ENCODE measurements at places on chromosomes 5 and 9.

GRCh38 chr9:121268598-121268850 lies 562 bp downstream of the GSN start:
- no peak for DNase-seq

GRCh38 chr5:147957901-147958300 lies 51.6 kb upstream of the C5orf46 start:
- no peak for DNase-seq

- no peak for DNase-seq
These were observed 93.6 kb upstream of the TLE4 start for GRCh38 chr9:79477955-79478771.

DNA sequence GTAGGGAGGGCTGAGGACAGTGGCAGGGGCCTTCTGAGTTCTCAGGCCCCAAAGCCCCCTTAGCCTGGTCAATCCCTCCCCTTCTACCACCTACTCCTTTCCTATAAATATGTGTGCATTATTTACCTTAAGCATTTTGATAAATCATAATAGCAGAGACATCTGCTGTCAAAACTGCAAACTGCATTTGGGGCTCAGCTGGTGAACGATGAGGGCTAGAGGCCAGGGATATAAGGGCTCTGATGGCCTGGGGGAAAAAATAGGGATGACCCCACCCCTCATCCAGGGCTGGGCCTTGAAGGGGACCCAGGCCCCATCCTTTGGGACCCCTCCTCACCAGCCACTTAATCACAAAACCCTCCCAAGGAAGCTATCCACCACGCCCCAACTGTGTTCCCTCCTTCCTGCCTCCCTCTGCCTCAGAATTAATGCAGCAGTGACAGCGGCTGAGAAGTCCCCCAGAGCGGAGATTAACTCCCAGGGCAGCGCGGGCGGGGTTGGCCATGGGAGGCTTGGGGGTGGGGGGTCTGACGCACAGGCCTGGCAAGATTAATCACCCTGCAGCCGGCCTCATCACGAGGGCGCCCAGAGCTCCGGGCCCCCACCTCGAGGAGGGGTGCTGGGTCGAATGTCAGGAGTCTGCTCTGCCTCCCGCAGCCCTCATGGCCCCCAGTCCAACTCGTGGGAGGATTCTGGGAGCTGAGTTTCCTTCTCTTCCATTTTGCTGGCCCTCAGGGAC lies 42.1 kb downstream of the CXXC5 start:
- DNase-seq, result peak; percentile 64

DNA sequence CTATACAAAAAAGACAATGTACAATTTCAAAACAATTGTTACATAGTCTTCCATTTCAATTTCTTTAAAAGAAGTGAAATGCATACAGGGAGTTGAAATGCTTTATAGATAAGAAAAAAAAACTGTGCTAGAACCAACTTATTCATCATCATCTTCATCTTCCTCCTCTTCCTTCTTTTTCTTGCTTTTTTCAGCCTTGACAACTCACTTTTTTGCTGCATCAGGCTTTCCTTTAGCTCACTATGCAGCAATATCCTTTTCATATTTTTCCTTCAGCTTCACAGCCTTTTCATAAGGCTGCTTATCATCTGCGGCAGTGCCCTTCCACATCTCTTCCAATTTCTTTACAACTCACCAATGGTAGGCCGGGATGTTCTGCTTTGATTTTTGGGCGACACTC lies 4.4 kb downstream of the LHFPL2 start:
- no peak for DNase-seq

DNA sequence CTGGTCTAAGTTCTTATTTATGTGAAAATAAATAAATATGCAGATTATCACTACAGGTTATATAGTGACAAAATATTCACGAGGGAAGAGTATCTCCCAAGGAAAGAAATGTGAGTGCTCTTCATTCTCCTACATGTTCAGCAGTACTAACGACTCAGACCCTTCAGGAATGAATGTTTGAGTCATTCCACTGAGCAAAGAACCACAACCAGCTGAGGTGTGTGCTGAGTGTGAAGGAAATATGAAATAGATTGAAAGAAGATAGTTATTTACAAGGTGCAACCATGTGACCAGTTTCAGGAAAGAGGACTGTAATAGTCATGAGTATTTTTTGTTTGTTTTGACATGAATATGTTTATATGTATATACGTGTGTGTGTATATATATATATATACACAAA lies 228.7 kb downstream of the TUSC1 start:
- DNase-seq, result no peak

All from stromal cell of bone marrow (primary cell).